T47D (cell line): ENCODE measurements at places on chromosomes 11 and 22.

GRCh38 chr11:103465555-103466140 is 356.4 kb downstream of the DYNC2H1 start:
- DNase-seq: no peak

DNA sequence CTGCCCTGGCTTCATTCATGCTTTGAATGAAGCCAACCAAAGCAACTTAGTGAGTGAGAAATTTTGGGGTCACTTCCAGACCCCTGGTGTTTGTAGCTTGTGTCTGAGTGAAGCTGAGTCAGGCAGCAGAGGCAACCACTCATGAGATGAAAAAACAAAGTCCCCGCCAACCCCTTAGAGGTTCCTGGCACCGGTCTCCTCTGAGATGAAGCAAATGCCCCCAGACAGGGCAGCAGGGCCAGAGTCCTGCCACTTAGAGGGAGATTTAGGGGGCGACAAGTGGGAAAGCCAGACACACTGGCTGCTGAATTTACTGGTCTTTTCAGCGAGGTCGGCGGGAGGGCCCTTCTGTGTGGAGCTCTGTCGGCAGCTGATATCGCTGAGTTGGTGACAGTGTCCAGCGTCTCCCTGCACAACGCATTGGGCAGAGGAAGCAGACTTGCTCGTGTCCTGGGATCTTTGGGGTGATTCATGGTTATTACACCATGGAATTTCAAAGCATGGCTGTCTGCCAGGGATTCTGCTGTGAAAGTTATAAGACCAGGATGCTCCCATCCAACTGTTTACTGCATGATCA is 482.6 kb downstream of the MIAT start:
- DNase-seq: no peak

DNA sequence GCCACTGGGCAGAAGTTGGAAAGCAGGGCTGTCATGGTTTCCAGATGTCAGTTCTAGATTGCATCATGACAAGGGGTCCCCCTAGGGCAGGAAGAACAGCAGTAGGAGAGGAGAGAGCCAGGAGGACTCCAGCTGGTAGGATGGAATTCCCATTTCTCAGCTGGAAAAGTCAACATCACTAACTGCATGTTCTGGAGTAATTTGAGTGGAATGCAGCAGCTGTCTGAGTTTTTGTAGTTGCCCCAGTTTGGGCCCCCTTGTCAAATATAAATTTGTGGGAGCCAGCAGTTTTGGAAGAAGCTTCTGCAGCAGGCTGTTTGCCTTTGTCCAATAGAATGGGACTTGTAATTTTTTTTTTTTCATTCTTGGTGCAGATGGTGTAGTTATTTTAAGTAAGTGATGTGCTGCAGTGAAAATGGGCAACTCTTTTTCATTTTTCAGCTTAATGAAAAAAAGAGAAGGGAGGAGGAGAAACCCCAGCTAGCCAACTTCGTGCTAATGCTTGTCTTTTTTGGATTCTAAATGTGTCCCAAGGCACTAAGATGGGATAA is 86.9 kb downstream of the LDLRAD3 start:
- no peak for DNase-seq

DNA sequence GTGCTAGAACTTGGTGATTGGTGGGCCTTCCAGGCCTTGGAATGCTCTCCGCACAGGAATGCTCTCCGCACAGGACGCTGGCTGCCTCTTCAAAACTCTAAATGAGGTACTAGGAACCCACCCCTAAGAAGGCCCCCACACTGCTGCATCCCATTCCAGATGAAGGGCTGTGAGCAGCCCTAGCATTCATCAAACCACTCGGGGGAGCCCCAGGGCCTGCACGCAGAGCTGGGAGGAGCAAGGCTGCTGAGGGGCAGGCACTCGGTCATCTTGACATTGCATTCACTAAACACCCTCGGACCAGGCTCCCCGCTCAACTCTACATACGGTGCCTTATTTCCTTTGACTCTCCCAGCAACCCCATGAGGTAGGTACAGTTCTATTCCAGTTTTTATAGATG is 49.2 kb upstream of the EMID1 start:
- DNase-seq: no peak

DNA sequence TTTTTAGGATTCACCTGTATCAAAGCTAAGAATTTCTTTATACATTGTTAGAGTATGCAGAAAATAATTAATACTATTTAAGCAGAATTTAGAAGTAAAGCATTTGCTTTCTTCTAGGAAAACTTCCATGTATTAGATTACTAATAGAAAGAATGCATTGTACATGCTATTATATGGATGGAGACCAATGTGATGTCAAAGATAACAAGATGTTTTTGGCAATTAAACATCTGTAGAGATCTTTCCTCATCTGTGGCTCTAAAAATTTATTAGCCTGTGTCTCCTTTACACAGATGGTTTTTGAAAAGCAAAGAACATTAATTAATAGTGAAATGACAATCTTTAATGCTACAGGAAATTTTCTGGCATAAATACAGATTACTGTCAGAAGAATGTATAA is 198.4 kb upstream of the CCDC179 start:
- DNase-seq: no peak

GRCh38 chr11:61854206-61854895 is 26.3 kb downstream of the FADS2 start:
- no peak for DNase-seq

GRCh38 chr22:31133911-31134310 is 6.4 kb downstream of the PLA2G3 start:
- DNase-seq: no peak

DNA sequence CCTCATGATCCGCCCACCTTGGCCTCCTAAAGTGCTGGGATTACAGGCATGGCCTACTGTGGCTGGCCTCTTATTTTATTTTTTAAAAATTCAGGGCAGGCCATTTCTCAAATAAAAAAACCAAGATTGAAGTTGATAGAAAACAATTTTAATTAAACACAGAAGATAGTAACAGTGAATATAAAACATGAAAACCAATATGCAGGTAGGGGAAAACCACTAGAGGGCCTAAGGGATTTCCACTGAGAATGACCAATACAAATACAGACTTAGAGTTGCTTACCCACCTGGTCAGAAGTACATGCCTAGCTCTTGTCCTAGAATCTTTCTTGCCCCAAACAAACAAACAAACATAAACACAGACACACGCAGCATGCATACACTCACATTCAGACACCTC is 1.7 kb upstream of the RTCB start:
- DNase-seq: peak; percentile 55

DNA sequence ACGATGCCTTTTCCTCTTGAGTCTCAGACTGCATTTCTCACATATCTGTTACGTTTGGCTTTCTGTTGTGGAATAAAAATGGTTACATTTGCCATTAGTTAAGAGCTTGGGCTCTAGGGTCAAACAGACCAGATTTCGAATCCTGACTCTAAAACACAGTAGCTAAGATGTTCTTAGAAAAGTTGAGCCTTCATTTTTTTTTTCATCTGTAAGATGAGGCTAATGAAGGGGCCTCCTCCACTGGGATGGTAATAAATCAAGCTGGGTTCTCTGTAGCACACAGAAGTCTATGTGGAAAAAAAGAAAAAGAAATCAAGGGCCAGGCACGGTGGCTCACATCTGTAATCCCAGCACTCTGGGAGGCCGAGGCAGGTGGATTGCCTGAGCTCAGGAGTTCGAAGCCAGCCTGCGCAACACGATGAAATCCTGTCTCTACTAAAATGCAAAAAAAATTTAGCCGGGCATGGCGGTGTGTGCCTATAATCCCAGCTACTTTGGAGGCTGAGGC is 49.9 kb upstream of the CAPRIN1 start:
- no peak for DNase-seq

- DNase-seq: no peak
Observed at GRCh38 chr11:13141731-13142709, 132.9 kb downstream of the RASSF10 start.

DNA sequence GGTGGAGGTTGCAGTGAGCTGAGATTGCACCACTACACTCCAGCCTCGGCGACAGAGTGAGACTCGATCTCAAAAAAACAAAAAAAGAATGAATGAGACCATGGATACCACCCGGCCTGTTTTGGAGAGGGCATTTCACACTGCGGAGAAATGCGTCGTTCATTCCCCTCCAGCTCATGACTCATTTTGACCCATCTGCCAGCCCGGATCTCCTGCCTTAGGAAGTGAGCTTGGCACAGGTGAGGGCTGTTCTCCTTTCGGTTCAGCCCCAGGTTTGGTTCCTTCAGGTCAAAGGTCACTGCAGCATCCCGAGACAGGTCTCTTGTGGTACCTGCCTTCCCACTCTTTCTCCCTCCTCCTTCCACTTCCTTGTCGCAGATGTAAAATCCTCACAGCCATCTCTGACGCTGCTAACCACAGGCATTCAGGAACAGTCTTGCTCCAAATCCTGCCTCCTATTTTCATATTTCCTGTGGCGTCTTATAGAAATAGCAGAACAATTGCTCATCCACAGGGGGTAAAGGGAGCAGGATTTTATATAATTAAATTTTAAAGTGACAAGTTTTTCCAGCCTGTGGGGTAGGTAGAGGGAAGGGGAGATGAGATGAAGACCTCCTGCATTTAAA is 517.9 kb downstream of the NTM start:
- DNase-seq: peak; percentile 61

DNA sequence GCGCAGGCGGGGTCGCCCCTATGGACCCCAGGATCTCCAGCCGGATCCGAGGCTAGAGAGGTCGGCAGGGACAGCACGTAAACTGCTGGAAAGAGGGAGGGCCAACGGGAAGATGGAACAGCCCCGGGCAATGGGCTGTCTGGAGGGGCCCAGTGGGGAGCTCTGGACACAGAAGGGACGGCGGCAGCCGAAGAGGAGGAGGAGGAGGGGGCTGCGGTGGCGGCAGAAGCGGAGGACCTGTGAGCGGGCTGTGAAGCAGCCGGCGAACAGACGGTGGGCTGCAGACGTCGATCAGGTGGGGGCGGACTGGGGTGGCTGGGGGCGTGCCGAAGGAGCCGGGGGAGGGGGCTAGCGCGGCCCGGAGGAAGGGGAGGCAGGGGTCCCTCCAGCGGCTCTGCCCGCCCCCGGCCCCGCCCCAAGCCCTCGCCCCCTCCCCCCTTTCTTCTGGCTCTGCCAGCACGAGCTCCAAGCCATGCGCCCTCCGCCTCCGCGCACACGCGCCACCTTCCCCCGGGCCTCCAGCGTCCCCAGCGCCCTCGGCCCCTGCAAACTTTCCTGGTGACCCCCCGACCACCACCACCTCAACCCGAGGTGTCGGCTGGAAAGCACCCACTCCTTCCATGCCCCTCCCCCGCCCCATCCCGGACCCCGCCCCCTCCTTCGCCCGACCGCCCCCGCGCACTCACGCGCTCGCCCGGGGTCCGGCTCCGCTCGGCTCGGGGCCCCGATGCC is 432 bp downstream of the TNKS1BP1 start:
- peak; percentile 57 for DNase-seq

- no peak for DNase-seq
Observed at GRCh38 chr11:107490836-107491235, 33.2 kb upstream of the CWF19L2 start.
